ENCODE measurements at places on chromosomes 4 and X.

- DNase-seq: no peak
These were observed 74.1 kb upstream of the STOX2 start for GRCh38 chr4:183831026-183831446.

- DNase-seq: no peak
These were observed 51.3 kb downstream of the ANXA10 start for GRCh38 chr4:168143601-168144000.

- no peak for DNase-seq
These were observed 852.9 kb downstream of the TECRL start for GRCh38 chr4:63556332-63556731.

- DNase-seq: no peak
These were observed 14.5 kb downstream of the MAGEA9B start for GRCh38 chrX:149572743-149573142.

- DNase-seq: no peak
These were observed 112.5 kb downstream of the MAPK10 start for GRCh38 chr4:86247320-86247719.

DNA sequence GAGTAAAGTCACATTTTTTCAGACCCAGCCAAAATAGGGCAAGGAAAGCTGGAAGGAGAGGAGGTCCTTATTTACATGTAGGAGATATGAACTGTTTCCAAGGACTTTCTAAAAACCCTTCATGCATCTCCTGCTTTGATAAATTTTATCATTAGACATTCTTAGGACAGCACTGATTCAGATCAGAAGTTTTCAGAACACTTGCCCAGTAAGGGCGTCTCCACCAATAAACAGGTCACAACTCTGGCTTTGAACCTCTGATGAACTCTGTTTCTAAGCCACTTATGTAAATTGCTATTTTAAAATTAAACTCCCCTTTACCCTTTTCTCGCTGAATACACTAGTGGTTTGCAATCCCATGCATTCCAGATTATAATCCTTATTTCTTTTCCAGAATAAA, 505.3 kb upstream of the SLIT2 start:
- DNase-seq: no peak

DNA sequence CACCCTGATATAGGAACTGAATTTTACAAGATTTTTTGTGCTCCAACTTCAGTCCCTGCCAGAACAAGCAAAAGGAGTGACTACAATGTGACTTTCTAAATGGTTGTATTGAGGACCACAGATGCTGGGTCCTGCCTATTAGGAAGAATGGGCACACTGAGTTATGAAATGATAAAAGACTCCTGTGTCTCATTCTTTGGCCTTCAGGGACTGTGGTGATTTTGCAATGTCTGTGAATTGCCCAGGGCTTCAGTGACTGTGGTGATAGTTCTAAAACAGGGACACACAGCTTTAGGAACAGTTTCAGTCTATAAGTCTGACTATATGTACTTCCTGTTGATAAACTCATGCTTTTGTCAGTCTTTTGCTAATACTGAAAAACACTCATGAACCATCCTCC, 210.2 kb downstream of the DMD start:
- no peak for DNase-seq

DNA sequence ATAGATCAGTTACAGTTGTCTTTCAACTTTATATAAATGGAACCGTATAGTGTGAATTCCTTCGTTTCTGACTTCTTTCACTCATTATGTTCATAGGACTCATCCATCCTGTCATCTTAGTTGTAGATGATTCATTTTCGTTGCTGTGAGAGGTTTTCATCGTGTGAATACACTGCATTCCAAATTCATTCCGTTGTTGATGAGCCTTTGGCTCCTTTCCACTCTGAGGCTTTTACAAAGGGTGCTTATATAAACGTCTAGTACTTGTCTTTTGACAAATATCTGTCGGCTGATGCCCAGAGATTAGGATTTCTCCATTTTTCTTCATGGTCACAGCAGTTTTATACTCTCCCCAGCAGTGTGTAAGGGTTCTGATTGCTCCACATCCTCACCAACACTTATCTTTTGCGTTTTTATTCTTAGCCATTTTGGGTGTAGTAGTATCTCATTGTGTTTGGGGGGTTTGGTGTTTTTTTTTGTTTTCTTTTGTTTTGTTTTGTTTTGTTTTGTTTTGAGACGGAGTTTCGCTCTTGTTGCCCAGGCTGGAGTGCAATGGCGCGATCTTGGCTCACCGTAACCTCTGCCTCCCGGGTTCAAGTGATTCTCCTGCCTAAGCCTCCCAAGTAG, 48.6 kb downstream of the LRP2BP start:
- no peak for DNase-seq

GRCh38 chr4:27886120-27886519, 1025.5 kb downstream of the STIM2 start:
- DNase-seq: no peak

DNA sequence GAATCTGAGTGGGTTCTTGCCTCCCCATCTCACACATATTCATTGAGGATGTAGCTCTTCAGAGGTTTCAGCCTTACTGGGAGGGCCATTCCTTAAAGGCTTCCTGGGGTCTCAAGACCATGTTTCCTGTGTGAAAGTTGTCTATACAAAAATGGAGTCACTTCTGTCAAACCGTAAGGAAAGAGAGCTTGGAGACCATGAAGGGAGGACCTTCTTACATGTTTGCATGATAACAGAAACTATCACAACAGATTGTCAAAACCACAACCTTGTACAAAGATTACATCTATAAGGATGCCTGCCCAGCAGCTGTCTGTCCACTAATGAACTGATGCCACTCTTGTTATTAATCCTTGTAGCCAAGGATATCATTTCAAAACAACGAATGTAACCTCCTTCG, 139.3 kb downstream of the PDE5A start:
- no peak for DNase-seq

- no peak for DNase-seq
These were observed 72.7 kb downstream of the GUCY2F start for GRCh38 chrX:109409181-109409580.

GRCh38 chr4:188332265-188332664, 193.0 kb downstream of the TRIML1 start:
- no peak for DNase-seq

- DNase-seq: no peak
These were observed 40.1 kb downstream of the STIM2 start for GRCh38 chr4:26900765-26901164.

DNA sequence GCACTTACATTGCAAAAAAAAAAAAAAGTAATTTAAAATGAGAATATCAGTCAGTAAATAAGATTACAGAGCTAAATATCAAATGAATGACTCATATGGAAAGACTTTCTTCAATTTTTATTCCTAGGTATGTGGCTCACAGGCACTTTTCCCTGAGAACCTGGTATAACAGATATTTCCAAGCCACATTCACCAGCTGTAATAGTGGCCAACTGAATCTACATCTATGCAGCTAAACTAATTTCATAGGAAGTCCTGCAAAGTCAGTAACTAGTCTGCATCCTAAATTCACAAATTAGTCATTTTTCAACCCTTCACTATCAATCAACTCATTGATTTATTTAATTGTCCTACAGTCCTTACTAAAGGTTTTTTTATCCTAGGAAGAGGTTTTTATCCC, 5.6 kb downstream of the PDE5A start:
- no peak for DNase-seq

- no peak for DNase-seq
These were observed 81.4 kb downstream of the SH3RF1 start for GRCh38 chr4:169189372-169189771.

DNA sequence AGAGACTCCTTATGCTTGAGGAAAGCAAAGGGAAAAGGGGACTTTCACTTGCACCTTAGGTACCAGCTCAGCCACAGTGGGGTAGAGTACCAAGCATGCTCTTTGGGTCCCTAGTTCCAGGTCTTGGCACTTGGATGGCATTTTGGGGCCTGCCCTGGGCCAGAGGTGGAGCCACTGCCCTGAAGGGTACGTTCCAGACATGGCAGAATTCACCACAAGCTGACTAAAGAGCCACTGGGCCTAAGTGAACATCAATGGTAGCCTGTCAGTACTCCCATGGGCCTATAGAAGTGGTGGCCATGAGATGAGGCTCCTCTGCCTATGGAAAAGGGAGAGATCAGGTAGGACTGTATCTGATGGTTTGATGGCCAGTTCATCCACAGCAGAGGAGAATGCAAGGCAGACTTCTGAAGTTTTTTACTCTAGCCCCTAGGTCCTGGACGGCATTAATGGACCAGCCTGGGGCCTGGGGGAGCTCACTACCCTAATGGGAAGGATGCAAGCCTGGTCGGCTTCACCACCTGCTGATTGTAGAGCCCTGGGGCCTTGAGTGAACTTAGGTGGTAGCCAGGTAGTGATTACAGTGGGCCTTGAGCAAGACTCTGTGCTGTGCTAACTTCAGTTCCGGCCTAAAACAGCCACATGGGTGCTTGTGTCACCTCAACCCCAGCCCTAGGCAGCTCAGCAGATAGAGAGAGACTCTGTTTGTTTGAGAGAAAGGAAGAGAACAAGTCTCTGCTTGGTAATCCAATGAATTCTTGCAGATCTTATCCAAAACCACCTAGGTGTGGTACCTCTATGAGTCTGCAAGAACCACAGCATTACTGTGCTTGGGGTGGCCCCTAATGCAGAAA, 19.8 kb upstream of the HSFX4 start:
- no peak for DNase-seq

GRCh38 chr4:80196922-80197573, at the start of gene PRDM8:
Gene PRDM8 (plus strand): TSS chr4:80197503. CDS start chr4:80200081, 2,578 bp downstream.
- DNase-seq: no peak

GRCh38 chrX:41445781-41446358, 1.3 kb upstream of the NYX start:
- DNase-seq: no peak

- DNase-seq: peak; percentile 67
These were observed 7.7 kb downstream of the GAK start for GRCh38 chr4:924107-925096.

DNA sequence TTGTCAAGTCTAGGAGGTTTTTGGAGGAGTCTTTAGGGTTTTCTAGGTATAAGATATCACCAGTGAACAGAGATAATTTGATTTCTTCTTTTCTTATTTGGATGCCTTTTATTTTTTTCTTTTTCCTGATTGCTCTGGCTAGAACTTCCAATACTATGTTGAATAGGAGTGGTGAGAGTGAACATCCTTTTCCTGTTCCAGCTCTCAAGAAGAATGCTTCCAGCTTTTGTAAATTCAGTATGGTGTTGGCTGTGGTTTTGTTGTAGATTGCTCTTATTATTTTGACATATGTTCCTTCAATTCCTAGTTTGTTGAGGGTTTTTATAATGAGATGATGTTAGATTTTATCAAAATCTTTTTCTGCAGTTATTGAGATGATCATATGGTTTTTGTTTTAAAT, 165.6 kb upstream of the WDFY3 start:
- DNase-seq: no peak

- no peak for DNase-seq
These were observed 142.2 kb upstream of the KCNIP4 start for GRCh38 chr4:22090661-22091351.

- no peak for DNase-seq
These were observed at the start of gene GRID2 for GRCh38 chr4:92303621-92304027. Gene GRID2 (plus strand): TSS chr4:92303966.

- peak; percentile 93 for DNase-seq
These were observed at the start of gene FRG1 for GRCh38 chr4:189940178-189941004. Gene FRG1 (plus strand): TSS chr4:189940872. CDS start chr4:189941010, 138 bp downstream.

GRCh38 chrX:153303276-153304262, 18.0 kb downstream of the PNMA6F start:
- no peak for DNase-seq

- no peak for DNase-seq
These were observed 172.2 kb upstream of the TLL1 start for GRCh38 chr4:165700855-165701254.

DNA sequence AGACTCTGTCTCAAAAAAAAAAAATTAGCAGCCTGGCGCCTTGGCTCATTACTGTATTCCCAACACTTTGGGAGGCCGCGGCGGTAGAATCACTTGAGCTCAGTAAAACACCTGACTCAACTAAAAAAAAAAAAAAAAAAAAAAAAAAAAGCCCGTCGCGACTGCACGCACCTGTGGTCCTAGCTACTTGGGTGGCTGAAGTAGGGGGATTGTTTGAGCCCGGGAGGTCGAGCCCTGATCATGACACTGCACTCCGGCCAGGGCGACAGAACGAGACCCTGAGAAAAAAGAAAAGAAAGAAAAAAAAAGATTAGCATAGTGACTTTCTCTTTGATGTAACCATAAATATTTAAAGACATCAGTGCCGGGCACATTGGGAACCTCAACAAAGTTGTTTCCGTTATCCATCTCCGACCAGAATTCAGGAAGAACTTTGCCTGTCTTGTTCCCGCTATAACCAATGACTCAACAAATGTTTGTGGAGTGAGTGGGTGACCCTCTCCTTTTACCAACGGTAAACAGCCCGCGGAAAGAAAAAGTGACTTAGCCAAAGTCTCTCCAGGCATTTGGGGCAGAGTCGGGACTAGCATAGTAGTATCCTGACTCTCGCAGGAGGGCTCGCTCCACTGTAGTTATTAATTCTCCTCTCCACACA, 553 bp upstream of the MED28 start:
- DNase-seq: no peak
